ENCODE measurements at places on chromosomes 1 and 21.

DNA sequence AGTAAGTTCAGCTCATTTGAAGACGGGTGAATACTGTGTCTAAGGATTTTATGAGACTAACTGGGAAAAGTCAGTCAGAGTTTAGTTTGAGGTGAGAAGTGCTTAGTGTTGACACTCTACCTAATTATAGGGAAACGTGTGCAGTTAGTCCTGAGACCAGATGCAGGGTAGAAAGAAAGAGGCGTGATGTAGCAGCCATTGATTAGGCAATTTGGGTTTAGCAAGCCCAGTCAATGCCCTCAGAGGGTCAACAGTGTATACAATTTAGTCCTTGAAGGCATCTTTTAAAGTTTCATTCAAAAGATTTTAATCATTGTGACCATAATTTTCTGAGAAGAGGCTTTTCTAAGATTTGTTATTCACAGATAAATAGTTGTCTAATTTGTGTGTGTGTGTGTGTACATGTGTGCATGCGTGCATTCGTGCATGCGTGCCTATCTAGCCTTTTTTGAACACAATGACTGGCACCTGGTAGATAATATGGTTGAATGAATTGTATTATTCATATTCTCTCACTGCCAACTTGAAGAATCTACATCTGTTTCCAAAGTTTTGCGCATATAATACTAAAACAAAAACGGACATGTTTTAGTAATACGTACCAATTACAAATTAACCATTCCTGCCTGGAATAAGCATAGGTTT is 332.9 kb downstream of the SRGAP2C start:
- no peak for DNase-seq

- DNase-seq = no peak
Measured at GRCh38 chr1:26203642-26204318, 13.4 kb downstream of the CATSPER4 start.

GRCh38 chr1:156100205-156100995 is 14.1 kb upstream of the LMNA start:
- no peak for DNase-seq

DNA sequence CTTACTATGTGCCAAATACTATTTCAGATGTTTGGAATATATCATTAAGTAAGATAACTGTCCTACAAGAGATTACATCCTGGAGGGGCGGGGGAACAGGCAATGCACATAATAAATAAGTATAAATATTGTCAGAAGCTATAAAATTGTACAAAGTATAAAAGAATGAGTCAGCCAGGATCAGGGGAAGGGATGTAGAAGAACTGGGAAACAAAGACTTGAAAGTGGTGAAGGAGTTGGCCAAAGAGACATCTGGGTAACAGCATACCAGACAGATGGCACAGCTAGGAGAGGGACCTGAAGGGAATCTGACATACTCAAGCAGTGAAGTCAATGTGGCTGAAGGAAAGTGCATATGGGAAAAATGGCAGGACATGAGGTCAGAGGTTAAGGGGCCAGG is 53.9 kb downstream of the CYYR1 start:
- no peak for DNase-seq

GRCh38 chr1:42757892-42758275 is 8.9 kb downstream of the P3H1 start:
- DNase-seq = no peak

DNA sequence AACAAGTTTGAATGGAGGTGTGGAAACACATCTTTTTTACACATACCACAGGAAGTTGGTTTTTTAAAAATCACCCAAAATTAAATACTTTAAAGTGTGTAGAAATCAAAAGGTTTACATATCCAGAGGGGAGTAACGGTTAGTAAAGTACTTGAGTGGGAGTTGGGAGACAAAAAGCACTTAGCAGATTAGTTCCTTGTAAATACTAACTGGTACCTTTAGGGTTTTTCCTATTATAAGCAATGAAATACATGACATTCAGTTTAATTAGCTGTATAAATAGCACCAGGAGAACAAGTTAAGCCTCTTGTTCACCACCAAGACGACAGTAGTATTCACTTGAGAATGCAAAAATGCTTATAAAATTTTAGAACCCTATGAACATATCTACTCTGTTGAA is 23.7 kb upstream of the RAVER2 start:
- no peak for DNase-seq

DNA sequence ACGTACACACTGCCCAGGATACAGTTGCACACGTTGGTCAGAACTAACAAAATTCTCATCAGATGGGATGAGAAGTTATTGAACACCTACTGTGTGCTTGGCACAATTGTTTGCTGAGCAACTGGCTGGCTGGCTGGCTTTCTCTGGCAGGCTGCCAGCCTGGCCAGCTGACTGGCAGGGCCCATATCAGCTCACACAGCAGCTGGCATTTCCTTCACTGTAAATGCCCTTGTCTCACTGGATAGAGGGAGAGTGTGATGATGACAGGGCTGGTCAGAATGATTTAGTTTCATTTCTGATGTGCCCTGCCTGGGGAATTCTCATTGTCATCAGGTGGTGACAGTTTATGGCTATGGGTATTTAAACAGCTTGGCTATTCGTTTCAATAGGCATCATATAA is 15.8 kb downstream of the CAMK2N1 start:
- DNase-seq = no peak

- DNase-seq = no peak
Measured at GRCh38 chr1:164163289-164163849, 395.6 kb upstream of the PBX1 start.

DNA sequence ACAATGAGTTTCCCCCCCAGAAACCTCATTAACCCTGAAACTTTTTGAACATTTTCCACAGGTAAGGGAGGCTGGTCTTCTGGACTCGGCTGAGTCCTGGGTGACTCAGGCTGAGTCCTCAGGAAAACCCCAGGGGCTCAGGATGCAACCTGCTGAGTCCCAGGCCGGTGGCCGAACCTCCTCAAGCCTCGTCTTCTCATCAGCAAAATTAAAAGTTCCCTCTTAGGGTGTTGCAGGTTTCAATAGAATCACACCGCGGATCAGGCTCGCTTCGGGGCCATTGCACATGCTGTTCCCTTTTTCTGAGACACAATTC is 35.0 kb upstream of the GRHL3 start:
- DNase-seq = no peak

DNA sequence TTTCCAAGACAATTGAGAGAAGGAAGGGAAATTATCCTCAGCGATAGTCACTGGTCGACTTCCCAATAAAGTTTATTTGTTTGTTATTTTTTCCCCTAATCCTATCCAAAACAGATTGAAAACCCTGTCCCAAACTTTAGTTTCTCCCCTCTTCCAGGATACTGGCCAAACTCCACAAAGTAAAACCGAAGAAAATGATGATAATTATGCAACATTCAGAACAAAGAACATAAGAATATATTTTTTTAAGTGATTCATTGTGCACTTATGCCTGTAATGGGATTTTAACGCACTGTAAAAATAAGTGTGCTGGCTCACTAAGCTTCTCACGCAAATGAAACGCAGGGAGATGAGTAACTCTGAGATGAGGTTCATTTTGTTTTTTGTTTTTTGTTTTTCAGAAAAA is 6.0 kb downstream of the GLIS1 start:
- DNase-seq = no peak

DNA sequence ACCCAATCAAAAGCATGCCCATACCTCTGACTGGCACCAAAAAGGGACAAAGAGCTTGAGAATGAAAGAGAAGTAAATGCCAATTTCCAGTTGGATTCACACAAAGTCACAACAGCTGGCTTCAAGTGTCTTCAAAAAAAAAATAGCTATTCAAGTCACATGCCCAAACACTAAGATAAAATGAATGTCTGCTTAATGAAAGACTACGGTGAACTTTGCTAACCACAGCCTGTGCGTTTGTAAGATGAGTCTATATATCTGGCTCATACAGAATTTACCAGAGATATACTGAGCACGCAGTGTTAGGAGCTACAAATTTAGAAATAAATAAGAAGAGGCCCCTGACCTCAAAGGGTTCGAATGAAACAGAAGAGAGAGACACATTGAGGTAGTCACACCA is 73.2 kb downstream of the DAB1 start:
- no peak for DNase-seq

DNA sequence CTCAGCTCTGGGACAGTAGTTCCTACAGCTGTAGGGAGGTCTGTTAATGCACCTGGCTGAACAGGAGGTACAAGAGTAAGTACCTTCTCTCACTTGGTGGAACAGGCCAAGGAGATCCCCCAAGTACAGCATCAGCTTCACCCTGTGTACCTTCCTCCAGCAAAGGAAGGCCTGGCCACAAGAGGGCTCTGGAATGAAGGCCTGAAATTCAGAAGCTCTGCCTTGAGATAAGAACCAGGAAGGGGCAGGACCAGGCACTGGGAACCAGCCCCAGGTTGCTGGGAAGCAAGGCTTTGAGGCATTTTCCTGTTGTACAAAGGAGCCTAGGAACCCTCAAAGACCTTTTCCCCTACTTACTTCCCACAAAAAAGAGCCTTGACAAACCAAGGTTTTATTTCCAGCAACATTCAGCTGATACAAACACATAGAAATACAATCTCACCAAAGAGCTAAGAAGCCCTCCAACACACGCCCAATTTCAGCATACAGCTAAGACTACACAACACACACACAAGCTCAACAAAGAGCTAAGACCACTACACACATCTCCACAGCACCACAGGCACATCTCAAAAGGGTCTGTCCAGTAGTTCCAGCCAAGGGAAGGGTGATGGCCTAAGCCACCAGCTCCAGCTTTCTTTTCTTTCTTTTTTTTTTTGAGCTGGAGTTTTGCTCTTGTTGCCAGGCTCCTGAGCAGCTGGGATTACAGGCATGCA is 23.5 kb downstream of the F11R start:
- peak; percentile 23 for DNase-seq

GRCh38 chr1:35046730-35047129 is 15.0 kb upstream of the ZMYM6 start:
- DNase-seq = no peak

GRCh38 chr1:175338387-175339135 is 146.0 kb upstream of the KIAA0040 start:
- peak; percentile 53 for DNase-seq

- no peak for DNase-seq
Measured at GRCh38 chr1:69038379-69038778, 529.3 kb upstream of the LRRC7 start.

- DNase-seq = no peak
Measured at GRCh38 chr1:245579881-245580280, 425.1 kb downstream of the KIF26B start.

DNA sequence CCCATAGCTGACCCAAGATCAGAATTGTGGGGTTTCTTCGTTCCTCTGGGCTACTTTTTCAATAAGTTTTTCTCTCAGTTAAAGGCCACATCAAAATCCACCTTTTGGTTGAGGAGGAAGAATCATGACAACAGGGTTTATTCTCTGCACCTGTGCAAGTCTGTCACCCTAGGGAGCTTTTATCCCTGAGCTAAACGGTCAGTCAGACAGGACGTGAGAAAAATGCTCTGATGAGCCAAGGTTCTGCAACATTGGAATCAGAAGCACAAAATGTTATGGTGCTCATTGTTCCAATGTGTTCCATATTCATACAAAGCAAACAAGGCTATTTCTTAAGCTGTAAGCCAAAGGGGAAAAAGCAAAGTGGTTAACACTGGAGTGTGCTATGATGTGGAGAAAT is 7.4 kb upstream of the ERICH3 start:
- no peak for DNase-seq
